Muscle of leg (tissue), 16 donors: ENCODE measurements at places on chromosomes 1 and 21. TPM values are rescaled to one million over a fixed set of nuclear protein-coding genes. Genes with fewer than 3 reads are reported as not detected.

CEP350 gene
- polyA plus RNA-seq, result 28.0 TPM

AUNIP gene
- 1.4 TPM for polyA plus RNA-seq

HCRTR1 gene
- 0.28 TPM for polyA plus RNA-seq

HAO2 gene
- not detected for polyA plus RNA-seq

SH2D5 gene
- 0.20 TPM for polyA plus RNA-seq

CASZ1 gene
- 46.5 TPM for polyA plus RNA-seq

FAM177B gene
- polyA plus RNA-seq, result 0.57 TPM

XKR8 gene
- polyA plus RNA-seq, result 8.4 TPM

DHRS3 gene
- polyA plus RNA-seq, result 23.0 TPM

S100A8 gene
- polyA plus RNA-seq, result 15.4 TPM

GRIK1 gene
- 0.25 TPM for polyA plus RNA-seq

HEYL gene
- 59.9 TPM for polyA plus RNA-seq

OR2L8 gene
- polyA plus RNA-seq, result not detected

SPRR5 gene
- not detected for polyA plus RNA-seq

NPL gene
- 7.3 TPM for polyA plus RNA-seq

LYPLA2 gene
- 36.3 TPM for polyA plus RNA-seq

PPIH gene
- 40.9 TPM for polyA plus RNA-seq

S100A7 gene
- not detected for polyA plus RNA-seq

SLC9C2 gene
- not detected for polyA plus RNA-seq

HHIPL2 gene
- polyA plus RNA-seq, result 0.56 TPM

RPTN gene
- not detected for polyA plus RNA-seq

SIM2 gene
- 6.4 TPM for polyA plus RNA-seq

MIXL1 gene
- polyA plus RNA-seq, result 0.81 TPM

KPRP gene
- not detected for polyA plus RNA-seq

OR2L3 gene
- not detected for polyA plus RNA-seq

ERICH3 gene
- 0.03 TPM for polyA plus RNA-seq

PROK1 gene
- polyA plus RNA-seq, result not detected

FAM229A gene
- polyA plus RNA-seq, result 6.1 TPM

SLFNL1 gene
- polyA plus RNA-seq, result 0.72 TPM

SAMSN1 gene
- 2.0 TPM for polyA plus RNA-seq

AKR7A3 gene
- 0.85 TPM for polyA plus RNA-seq

SLAMF1 gene
- not detected for polyA plus RNA-seq

PPT1 gene
- polyA plus RNA-seq, result 57.9 TPM

GJA9 gene
- polyA plus RNA-seq, result not detected

RSPO1 gene
- polyA plus RNA-seq, result 0.05 TPM

FOXO6 gene
- polyA plus RNA-seq, result 10.0 TPM

LRRIQ3 gene
- 0.36 TPM for polyA plus RNA-seq

GPR37L1 gene
- 0.07 TPM for polyA plus RNA-seq

PTGFRN gene
- polyA plus RNA-seq, result 143 TPM

FAM72A gene
- polyA plus RNA-seq, result 4.0 TPM

DENND2C gene
- polyA plus RNA-seq, result 4.2 TPM

KRTAP12-3 gene
- not detected for polyA plus RNA-seq

ADIPOR1 gene
- 68.1 TPM for polyA plus RNA-seq

TNFRSF18 gene
- 3.7 TPM for polyA plus RNA-seq

MPZ gene
- polyA plus RNA-seq, result 38.1 TPM

SPRR2A gene
- not detected for polyA plus RNA-seq

RNU1-2 gene
- not detected for polyA plus RNA-seq

S100A9 gene
- polyA plus RNA-seq, result 24.4 TPM

LCE3B gene
- not detected for polyA plus RNA-seq

FNDC10 gene
- polyA plus RNA-seq, result 2.8 TPM

FNDC5 gene
- polyA plus RNA-seq, result 250 TPM

H3-3A gene
- polyA plus RNA-seq, result 695 TPM

LAPTM5 gene
- 19.7 TPM for polyA plus RNA-seq

CYP4A22 gene
- polyA plus RNA-seq, result not detected

NGF gene
- polyA plus RNA-seq, result 1.4 TPM
